ENCODE measurements at places on chromosomes 5 and 9.
A peak's percentile ranks its signal among the peaks of the same experiment; 100 is the strongest.

GRCh38 chr5:59036274-59036961, 453.5 kb downstream of the RAB3C start:
- DNase-seq, result peak; percentile 76

DNA sequence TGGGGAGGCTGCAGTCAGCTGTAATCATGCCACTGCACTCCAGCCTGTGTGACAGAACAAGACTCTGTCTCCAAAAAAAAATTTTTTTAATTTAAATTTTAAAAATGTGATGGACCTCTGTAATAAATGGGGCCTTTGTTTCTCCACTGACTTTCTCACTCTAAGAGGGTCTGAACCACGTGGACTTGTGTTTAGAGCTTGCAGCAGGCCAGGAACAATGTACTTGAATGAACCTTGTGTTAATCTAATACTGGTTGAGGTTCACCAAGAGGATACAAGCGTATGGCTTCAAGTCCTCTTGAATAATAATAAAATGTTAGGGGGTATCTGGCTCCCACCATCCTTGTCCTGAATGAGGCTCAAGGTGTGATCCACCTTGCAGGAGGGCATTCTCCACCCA, 14.4 kb upstream of the SLC2A8 start:
- DNase-seq, result no peak

- DNase-seq, result no peak
Observed at GRCh38 chr9:112056996-112057395, 118.1 kb downstream of the SUSD1 start.

- DNase-seq, result no peak
Observed at GRCh38 chr9:99787556-99787955, 34.1 kb upstream of the NR4A3 start.

GRCh38 chr9:82970359-82970758, 92.6 kb downstream of the RASEF start:
- DNase-seq, result no peak

DNA sequence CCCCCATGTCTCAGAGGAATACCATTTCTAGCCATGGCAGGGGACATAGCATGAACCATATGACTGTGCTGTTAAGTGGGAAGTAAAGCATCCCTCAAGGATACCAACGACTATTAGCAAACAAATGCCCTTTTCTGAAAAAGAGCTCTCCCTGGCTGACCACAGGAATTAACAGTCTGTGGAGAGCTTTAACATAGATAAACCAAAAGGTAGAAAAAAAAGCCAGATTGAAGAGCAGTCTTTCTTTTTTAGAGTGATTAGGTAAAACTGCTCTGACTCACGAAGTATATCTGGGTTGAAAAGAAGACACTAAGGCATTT, 532.7 kb upstream of the DMAC1 start:
- DNase-seq, result no peak

- no peak for DNase-seq
Observed at GRCh38 chr5:139686706-139687441, 38.7 kb downstream of the CXXC5 start.

GRCh38 chr9:16125629-16126028, 572.8 kb downstream of the CCDC171 start:
- DNase-seq, result no peak

DNA sequence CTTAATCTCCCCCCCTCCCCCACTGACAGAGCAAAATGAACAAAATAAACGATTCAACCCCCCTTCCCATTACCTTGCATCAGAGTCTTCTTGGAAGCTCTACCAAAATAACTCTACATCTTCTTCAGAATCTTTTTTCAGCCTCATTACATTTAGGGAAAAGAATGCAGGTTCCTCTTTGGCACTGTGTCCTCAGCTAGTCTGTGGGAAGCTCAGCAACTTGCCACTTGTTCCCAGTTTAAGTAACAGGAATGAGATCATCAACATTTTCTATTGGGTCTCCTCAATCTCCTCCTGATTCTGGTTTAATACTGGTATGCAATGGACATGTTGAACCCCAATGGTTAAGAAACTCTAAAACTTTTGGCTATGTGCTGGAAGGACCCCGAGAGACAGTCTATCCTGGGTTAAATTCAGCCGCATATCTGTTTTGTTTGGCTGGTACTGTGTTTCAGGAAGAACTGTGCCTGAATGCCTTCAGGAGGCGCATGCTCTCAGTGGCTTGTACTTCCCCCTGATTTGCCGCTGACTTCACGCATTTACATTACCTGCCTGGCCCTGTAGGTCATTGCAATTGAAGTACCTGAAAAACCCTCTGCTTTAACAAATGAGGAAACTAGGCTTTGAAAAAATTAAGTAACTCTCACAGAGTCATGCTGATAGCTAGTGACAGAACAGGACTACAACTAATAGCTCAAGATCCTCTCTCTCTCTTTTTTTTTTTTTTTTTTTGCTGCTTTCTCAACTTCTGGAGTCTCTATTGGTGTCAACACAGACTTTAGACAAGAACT, 78.1 kb upstream of the HMHB1 start:
- no peak for DNase-seq

DNA sequence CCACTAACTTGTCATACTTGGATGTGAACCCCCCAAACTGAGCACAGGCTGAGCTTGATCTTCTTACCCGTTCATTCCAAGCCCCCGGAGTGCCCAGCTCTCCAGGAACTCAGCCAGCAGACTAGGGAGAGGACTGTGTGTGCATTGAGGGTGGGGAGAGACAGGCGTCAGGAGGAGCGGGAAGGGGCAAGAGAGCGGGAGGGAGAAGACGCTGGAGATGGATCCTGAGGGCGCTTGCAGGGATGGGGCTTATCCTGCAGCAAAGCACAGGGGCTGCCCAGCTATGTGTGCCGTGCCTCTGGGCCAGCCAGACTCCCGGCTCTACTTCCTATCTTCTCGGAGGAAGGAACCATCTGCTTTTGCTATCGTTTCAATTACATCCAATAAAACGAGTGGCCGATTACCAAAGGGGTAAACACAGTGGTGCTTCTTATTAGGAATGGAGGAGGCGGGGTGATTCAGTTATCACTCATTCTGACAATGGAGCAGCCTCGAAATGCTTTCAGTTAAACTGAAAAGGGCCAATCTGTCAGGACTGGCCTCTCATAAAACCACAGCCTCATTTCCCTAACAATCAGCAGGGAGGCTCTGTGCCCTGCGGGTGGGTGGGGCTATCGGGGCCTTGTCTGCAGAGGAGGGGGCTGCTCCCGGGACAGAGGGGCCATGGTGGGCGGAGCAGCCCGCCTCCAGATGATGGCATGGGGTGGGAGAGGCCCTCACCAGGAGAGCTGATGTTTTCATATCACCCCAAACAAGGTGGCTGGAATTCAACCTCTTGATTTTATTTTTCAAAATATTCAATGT, 168.2 kb downstream of the DAB2IP start:
- DNase-seq, result no peak

DNA sequence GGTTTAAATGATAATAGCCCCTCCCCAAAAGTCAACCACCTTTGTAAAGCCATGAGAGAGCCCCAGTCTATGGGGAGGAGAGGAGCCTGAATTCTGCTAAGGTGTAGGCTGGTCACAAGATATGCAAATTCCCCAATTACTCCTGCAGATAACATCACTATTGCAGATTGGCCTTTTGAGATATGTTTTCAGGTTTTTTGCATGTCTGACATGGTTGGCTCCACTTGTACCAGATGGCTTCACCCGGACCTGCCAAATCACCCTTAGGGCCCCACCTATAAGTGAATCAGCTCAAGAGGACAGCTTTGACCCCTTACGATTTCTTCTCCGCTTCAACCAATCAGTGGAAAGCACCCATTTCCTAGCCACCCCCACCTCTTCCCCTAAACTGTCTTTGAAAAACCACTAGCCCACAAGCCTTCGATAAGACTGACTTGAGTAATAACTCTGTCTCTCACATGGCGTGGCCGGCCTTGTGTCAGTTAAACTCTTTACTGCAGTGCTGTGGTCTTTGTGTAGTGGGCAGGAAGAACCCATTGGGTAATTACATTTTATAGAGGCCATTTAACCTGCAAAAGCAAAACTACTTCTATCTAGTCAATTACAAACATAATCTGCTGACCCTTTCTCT, 69.7 kb downstream of the PRLR start:
- no peak for DNase-seq

DNA sequence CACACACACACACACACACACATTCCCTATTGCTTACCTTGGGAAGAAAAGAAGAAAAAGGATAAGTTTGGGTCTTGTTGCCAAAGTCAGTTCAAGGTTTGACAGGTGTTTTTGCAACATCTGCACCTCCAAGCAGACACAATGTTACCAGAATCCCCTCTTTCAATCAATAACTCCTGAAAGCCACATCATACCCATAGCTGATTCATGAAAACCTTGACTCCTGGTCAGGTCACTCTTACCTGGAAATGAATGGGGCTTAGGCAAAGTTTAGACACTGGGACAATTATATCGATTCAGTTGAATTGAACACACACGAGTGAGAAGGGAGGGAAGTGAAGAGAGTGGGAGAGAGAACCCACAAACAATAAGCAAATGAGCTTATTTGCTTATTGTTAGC, 27.0 kb downstream of the IL9 start:
- DNase-seq, result no peak

GRCh38 chr5:119439140-119439631, 13.1 kb upstream of the HSD17B4 start:
- no peak for DNase-seq

GRCh38 chr9:136048560-136049411, 46.3 kb downstream of the NACC2 start:
- no peak for DNase-seq

DNA sequence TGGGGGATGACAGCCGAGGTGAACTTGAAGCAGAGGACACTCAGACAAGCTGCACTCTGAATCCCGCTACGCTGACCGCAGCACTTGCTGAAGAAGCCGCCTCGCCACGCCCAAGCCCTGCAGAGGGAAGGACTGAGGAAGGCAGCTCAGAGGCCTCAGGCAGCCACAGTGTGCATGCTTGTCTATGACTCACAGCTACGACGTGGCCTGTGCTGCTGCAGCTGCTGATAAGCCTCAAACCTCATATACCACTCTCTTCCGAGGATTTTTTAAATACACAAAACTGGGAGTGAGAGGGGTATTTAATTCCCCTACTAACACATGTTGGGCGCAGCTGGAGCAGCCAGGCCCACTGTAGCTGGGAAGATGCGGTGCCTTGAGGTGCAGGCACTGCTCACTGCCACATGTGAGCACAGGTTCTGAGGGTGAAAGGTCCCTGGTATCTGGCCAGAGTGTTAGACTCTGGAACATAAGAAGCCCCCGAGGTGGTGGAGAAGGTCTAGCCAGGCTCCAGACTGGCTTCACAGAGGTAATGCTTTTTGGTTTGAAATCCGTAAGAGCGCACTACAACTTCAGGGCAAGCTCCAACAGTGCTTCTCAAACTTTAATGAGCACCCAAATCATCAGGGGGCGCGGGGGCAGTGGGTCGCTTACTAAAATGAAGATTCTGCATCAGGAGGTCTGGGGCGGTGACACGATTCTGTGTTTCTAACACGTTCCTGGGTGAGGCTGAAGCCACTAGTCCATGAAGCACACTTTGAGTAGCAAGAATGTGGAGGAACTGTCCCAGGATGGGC, 196.8 kb downstream of the AUH start:
- DNase-seq, result peak; percentile 92

DNA sequence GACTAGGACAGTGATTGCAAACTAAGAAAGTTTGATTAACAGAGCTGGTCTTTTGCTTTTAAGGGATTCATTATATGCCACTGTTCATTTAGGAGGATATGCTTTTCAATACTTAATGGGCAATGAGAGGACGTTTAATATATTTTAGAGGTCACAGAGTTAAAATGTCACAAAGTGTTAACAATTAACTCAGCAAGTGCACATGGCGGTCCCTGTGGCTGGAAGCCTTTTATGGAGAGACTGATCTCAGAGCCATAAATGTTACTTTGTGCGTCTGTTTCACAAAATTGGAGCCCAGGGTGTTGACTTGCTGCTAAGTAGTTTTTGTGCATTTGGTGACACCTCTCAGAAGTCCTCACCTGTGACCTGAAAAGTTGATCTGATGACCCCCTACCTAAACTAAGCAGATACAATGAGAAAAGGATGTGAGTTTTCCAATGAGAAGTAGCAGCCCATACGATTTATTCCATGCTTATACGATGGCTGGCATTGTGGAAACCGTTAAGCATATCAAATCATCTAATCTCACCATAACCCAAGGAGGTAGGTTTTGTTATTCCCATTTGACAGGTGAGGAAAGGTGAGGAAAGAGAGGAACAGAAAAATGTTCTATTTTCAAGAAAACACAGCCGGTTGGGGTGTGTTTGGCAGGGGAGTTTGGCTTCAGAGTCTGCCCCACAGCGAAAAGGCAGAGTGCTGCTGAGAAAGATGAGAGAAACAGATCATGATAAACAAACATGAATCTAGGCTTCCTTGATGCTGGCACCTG, 64.4 kb downstream of the CMYA5 start:
- no peak for DNase-seq

- DNase-seq, result no peak
Observed at GRCh38 chr5:139178935-139179334, 19.2 kb downstream of the SIL1 start.

DNA sequence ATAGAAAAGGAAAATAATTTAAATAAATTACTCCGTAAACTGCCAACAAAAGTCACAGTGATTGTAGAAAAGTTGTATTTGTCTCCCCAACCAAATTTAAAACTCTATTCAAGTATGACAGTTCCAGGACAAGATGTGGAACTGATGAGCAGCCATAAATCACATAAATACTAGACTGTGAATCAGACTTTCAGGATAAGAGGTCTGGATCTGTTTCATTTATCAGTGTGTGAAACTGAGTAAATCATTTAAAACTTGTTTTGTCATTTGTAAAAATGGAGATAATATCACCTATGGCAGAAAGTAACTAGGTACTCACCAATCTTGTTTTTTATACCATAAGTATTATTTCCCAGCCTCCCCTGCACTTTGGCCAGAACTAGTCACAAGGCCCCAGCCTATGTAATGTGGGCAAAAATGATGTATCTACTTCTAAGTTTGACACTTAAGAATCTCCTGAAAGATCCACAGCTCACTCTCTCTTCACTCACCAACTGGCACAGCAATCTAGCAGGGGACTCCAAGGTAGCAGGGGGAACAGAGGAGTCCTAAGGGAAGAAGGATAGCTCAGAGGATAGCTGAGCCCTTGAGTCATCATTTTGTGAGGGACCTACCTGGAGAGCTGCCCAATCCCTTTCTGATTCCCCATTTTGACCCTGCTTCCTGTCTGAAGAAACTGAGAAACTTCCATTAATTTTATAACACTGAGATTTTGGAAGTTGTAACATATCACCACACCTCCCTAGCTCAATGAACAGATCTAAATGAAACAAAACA, 31.6 kb downstream of the TMEM161B start:
- DNase-seq, result no peak

DNA sequence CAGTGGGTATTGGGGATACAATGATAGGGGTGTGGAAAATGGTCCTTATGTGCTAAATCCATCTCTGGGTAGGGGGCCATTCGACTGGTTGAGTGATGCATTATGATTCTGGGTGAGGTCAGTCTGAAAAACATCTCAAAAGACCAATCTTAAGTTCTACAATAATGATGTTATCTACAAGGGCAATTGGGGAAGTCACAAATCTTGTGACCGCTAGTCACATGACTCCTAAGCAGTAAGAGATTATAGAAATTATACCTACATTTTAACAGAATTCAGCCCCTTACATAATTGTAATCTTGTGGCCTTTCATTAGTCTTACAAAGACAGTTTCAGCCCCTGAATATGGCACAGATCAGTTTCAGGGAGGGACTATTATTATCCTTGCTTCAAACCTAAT, 224.7 kb downstream of the PIK3R1 start:
- DNase-seq, result no peak

GRCh38 chr5:28544501-28544900, 1506.1 kb upstream of the CDH9 start:
- DNase-seq, result no peak

GRCh38 chr5:136037001-136037705, 8.4 kb downstream of the TGFBI start:
- peak; percentile 95 for DNase-seq

- DNase-seq, result peak; percentile 73
Observed at GRCh38 chr5:126780165-126780827, 3.4 kb downstream of the LMNB1 start.

All from activated CD4-positive, alpha-beta T cell treated with anti-CD3 and anti-CD28 coated beads, Interleukin-2, amount 50 U/mL, for 16 hours (primary cell).